ENCODE measurements at places on chromosomes 7 and 10.

DNA sequence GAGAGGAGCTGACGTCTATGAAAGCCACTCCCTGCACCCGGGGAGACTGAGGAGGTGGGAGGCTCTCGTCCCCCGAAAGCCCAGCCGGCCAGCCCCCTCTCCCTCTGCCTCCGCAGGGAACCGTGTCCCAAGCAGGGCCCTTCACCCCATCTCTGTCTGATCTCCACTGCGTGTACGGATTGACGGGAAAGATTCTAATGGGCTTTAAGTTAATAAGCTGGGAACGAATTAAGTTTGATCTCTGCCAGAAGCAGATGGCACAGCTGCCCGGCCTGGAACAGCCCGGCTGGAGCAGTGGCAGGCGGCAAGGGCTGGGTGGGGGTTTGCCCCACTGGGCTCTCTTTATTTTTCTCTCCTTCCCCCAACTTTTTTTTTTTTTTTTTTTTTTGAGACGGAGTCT is 6.1 kb upstream of the SLC29A4 start:
- no peak for DNase-seq

DNA sequence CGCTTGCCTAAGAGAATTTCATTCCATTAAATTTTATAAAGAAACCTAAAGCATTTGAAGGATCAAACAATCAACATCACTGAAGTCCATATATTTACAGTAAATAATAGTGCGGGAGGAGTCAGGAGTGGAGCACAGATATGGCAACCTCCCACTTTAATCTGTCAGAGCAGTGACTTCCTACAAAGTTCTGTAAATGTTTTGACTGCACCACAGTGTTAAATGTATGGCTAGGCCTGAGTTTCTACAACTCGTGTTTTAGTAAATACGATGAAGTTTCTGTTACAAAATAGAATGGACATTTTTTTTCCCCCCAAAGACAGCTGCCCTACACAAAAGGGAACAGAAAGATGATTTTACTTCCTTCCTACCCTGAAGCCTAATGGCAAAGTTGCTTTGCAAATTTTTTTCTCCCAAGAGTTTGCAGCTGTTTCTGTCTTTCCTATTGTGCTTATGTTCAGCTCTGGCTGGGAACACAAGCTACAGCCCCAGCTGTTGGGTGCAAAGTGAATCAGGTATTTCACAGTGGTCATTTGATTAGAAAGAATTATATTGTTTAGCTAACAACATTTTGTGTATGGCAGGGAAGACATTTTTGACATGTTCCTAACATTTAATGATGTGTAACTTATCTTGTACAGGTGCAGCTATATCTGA is 62.1 kb downstream of the MET start:
- DNase-seq, result no peak

DNA sequence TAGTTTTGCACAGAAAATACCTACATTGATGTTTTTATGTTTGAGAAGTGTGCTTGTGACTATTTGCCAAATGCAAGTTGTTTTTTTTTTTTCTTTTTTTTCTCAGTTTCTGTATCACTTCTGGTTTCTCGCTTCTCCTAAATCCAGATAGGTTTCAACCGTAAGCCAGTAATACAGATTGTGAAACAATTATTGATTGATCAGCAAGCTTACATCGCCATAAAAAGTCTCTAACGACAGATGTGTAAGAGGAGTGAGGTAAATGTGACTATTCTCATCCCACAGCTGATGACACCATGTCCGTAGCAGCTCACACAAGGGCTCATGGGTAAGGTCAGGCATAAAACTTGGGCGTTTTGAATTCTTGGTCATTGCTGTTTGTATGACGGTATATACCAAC is 202.8 kb upstream of the AKR1E2 start:
- DNase-seq, result no peak

DNA sequence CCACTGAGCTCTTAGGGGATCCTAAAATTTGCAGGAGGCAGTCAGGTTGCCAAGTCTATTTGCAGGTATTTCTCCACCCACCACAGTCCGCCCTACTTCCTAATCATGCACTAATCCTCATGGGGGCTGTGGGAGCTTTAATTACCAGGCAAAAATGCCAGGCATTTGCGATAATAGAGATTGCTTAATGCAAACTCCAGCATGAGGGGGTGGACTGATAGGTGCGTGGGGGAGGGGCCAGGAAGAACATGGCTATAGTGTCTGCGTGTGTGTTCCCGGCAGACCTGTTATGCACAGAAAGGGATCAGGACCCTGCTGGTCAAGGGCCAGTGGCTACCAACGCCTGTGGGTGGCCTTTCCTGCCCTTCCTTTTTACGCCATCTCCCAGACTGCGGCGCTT is 15.6 kb upstream of the AQP1 start:
- no peak for DNase-seq

GRCh38 chr7:30788640-30789333 is 17.6 kb downstream of the MINDY4 start:
- no peak for DNase-seq

GRCh38 chr10:61244261-61244775 is 208.9 kb downstream of the TMEM26 start:
- DNase-seq, result no peak

DNA sequence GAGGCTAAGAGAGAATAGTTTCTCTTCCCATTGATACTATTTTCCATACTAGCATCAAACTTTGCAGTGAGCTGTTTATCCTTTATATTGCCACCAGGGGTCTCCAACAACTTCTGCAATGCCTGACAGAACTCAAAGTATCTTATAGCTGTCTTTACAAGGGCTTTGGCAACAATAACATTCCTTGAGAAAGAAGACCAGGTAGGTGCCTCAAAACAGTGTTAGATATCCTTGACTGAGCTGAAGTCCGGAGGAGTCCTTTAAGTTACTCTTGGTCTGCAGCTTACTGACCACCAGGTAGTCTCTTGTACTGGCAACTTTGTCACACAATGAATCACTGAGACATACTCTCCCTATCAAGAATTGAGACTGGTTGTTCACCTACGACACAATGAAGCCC is 30.0 kb upstream of the TES start:
- peak; percentile 69 for DNase-seq

GRCh38 chr10:31896968-31897384 is 31.7 kb downstream of the ARHGAP12 start:
- peak; percentile 72 for DNase-seq

- no peak for DNase-seq
Measured at GRCh38 chr7:44093102-44093641, 10.8 kb upstream of the POLM start.

DNA sequence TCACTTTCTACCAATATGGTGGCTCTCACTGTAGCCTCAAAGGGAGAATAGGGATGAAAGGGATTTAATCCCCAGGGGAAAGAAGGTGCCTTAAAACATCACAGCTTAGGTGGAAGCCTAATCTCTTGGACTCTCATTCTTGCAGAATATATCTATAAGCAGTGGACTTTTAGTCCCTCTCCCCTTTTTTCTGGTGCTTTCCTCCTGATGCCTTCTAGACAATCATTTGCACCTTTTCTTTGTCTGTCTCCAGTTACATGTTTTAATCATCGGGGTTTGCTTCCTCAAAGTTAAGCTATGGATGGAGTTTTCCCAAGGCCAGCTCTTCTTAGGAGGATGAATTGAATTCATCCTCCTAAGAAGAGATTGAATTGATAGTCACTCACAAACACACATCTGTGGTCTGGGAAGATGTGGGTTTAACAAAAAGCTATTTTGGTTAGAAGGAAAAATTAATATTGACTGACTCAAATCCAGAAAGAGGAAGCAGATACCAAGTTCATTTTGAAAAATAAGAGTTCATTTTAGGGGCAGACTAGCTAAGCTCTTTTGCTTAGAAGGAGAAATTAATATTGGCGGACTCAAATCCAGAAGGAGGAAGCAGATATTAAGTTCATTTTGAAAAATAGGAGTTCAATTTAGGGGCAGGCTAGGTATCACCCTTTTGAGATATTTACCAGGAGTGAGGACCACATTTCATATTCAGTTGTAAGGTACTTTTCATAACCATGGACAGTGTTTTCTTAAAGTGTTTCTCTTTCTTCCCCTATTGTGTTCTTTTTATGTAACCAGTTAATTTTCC is 35.2 kb upstream of the PLEKHS1 start:
- no peak for DNase-seq
